ENCODE measurements at places on chromosomes 7 and 10.
A peak's percentile ranks its signal among the peaks of the same experiment; 100 is the strongest.

DNA sequence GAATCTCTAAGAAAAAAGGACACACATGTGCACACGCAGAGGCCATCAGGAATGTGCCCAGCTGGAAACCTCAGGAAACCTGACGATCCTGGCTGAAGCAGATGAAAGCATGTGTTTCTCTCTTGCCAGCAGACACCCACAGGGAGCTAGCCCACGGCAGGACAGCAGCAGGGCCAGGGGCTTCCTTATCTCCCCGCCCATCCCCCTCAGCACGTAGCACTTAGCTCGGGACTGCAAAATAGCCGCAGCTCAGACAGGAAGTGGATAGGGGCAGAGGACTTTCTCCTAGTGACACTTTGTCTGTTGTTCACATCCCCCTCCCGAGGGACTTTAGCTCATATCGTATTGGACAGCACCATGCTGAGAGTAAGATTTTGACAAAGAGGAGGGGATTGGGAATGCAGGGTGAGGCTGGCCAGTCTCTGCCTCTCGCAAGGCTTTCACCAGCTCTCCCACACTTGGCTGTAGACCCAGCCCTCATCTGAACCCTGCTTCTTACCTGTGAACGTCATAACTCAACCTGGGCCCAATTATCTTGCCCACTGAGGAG lies 63.8 kb downstream of the MKI67 start:
- no peak for DNase-seq

DNA sequence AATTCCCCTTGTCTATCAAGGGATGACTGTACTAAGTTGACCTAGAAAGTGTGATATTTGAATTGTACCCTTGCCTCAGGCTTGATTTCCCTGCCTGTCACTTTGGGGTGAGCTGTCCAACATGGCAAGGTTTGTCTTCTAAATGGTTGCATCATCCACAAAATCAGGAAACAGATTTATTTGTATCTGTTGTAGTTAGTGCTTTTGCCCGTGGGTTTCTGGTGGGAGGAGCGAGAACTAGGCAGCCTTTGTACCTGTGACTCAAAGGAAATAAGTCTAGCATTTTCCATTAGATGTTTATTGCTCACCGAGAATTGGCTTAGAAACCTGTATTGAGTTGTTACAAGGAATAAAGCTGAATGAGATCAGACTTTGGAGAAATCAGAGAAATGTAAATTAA lies 650.8 kb downstream of the LRMDA start:
- no peak for DNase-seq

GRCh38 chr10:12717981-12718707 lies 283.4 kb downstream of the CCDC3 start:
- DNase-seq, result no peak

DNA sequence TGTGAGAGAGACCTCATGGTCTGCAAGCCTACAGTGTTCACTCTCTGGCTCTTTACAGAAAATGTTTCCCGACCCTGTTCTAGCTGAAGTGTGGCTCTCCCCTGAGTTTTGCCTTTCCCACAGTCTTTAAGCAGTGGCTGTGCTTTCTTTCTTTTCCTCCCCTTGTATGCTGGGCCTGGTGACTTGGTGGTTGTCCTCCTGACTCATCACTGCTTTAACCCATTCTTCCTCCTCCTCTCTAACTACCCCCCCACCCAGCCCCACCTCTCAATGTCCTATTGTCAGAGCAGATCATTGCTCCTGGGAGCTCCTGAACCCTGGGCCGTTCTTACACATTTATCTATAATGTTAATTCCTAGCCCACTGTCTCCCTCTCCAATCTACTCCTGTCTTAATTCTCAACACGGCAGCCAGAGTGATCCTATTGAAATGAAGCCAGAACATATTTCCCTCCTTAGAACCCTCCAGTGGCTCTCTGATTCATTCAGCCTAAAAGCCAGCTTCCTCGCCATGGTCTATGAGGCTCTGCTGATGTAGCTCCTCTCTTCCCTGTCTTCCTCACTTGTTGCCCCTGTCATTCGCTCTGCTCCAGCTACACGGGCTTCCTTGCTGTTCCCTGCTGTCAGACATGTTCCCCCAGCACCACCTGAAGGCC lies 55.0 kb downstream of the DENND11 start:
- no peak for DNase-seq

DNA sequence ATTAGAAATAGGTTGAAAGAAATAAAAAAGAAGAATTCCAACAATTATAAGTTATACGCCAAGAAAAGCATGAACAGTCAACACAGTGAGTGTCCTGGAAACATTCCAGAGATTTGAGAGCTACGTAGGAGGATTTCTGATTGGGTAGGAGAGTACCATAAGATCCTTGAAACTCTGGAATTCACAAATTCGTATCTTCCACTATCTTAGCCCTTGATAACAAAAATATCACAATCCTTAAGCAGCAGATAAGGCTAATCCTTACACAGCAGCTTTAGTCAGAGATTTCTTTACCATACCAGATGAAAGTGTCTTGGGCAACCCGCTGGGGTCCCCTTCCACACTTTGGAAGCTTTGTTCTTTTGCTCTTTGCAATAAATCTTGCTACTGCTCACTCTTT lies 8.2 kb downstream of the TPK1 start:
- DNase-seq, result no peak

DNA sequence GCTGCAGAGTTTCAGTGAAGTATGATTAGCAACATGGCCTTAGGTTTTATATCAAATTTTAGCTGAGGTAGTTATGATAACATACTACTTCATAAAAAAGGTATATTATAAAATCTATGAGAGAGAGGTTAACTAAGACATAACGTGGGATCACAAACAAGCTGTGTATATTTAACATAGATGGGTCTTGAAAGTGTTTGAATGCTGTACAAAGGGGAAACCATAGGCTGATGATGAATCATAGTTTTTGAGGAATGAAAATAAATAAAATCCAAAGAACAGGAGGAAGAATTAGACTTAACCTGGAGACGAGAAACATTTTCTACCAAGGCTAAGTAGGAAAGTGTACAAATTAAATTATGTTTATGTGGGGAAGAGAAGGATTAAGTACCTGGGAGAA lies 119.0 kb downstream of the GNAI1 start:
- DNase-seq, result no peak

DNA sequence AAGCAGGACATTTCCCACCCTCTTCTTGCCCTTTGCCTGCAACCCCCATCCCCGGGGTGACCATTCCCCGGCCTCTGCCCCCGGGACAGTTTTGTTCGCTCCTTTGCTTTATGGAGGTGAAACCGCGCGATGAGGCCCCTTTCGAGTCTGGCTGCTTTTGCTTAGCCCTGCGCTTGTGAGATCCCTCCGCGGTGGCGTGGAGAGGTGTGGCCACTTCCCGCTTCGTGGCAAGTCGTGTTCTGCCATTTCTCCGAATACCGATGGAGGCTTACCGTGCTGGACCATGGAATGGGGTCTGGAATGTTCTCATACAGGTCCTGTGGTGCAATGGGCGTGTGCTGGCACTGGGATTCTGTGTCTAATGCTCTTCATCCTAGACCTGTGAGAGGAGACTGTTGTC lies 106.7 kb downstream of the LHPP start:
- DNase-seq, result no peak

DNA sequence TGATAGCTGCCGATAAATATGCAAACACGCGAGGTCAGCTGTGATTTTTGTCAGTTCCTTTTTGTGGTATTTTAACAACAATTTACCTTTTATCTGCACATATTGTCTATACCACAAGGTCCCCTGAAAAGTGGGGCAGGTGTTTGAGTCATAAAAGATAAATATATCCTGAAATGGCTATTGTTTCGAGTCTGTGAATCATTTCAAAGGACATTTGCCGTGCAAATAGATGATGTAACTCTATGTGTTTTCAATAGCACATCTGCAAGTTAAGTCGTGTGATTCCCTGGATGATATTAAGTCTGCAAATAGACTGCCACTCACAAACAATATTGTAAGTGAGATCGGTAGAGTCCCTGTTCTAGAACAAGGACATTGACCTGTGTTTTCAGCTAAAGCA lies 193.0 kb upstream of the PITRM1 start:
- DNase-seq, result no peak

- no peak for DNase-seq
Observed at GRCh38 chr7:88396295-88396947, 89.7 kb upstream of the STEAP4 start.

- DNase-seq, result no peak
Observed at GRCh38 chr7:15723841-15724240, 37.4 kb upstream of the MEOX2 start.

GRCh38 chr7:138459413-138460175 lies 465 bp upstream of the TRIM24 start:
- DNase-seq, result peak; percentile 96

DNA sequence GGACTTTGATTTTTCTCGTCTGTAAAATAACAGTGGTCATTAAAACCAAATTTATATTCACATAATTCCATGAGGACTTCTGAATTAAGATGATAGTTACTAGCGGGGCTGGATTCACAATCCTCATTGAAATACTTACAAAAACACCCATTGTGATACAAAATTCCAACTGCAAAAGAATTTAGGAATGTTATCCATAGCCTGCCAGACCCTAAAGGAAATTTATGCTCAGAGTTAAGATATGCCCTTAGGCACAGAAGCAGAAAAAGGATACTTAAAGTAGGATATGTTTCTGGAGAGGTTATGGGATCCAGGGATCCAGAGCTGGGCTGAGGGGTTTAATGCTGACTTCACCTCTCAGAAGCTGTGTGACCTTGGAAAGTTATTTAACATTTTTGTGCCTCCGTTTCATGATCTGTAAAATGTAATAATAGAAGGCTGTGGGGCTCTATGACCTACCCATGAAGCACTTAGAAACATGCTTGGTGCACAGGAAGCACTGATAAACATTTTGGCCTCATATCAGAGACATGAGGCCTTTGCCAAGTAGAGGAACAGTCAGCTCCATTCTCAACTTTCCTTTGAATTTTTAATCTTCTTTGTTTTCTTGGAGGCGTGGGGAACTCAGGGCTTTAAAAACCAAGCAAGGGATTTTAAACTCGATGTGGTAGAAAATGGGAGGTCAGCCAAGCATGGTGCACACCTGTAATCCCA lies 744.7 kb downstream of the KCNMA1 start:
- DNase-seq, result no peak

- DNase-seq, result no peak
Observed at GRCh38 chr7:129525225-129525862, 23.0 kb downstream of the SMKR1 start.

GRCh38 chr7:142784096-142784495 lies 13.3 kb downstream of the PRSS2 start:
- no peak for DNase-seq

DNA sequence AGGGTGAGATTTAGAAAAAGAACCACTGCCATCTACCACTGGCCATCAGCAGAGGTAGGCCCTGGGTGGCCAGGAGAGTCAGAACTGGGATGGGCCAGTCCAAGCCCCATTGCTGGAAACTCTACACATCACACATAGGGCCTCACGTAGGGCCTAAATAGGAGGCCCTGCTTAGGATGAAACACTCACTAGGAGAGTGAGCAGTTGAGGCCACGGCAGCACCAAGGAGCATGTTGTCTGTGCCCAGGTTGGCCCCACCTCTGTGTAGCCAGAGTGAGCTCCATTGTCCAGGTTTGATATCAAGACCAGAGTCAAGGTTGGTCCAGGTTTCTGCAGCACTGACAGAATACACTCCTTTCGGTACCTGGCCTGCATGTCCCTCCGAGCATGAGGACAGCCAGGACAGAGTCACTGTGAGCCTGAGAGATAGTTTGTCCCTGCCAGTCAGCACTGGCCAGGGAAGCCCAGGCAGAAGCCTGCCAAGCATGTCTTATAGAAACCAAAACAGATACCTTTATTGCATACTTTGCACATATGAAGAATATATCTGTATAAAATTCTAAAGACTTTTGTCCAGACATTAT lies 77.9 kb upstream of the CAMK2B start:
- DNase-seq, result no peak

- DNase-seq, result no peak
Observed at GRCh38 chr7:141837683-141838082, 3.6 kb downstream of the PRSS37 start.

- no peak for DNase-seq
Observed at GRCh38 chr10:110730345-110731050, 86.4 kb downstream of the RBM20 start.

DNA sequence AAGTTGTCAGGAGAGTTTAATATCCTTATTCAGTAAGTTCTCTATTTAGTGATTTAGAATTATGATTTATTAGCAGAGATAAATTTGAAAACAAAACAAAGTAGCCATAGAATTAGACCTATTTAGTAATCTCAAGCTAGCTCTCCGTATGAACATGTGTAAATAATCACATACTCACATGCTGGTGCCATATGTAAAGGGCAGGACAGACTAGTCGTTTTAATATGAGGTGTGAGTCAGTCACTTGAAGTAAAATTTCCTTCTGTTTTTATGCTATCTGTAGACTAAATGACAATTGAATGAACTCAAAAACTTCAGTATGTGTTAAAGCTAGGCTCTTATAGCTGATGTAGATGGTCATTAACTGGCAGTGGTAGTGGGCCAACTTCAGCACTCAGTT lies 67.1 kb downstream of the WAC start:
- no peak for DNase-seq

DNA sequence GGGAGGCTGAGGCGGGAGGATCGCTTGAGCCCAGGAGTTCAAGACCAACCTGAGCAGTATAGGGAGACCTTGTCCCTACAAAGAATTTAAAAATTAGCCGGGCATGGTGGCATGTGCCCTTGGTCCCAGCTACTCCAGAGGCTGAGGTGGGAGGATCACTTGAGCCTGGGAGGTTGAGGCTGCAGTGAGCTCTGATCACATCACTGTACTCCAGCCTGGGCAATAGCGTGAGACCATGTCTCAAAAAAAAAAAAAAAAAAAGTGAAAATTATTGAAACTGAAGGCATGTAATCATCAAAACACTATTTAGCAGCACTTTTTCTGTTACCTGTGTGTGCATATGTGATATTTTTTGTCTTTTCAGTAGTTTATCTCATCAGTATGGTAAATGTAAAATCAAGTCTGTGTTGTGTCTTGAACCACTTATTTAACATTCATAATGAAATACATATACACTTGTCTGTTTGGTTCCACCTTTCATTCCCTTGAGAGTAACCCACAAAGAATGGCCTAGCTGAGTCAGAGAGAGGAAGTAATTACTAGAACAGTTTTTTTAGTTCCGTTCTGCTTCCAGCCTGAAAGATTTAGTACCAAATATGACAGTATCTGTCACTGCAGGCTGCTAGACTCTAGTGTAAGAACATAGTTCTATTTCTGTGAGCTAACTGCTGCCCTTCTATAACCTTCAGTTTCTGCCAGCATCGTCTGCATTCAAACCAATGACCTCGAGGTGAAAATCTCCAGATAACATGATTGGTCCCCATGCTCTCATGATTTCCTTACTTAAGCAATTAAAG lies 68.6 kb downstream of the MMRN2 start:
- DNase-seq, result no peak

- DNase-seq, result no peak
Observed at GRCh38 chr7:123784263-123784662, 35.5 kb upstream of the WASL start.

- DNase-seq, result no peak
Observed at GRCh38 chr7:35831208-35831607, 30.4 kb downstream of the SEPTIN7 start.

GRCh38 chr10:92470026-92470425 lies 103.9 kb downstream of the IDE start:
- DNase-seq, result no peak

- DNase-seq, result no peak
Observed at GRCh38 chr10:70417568-70417967, 13.6 kb downstream of the EIF4EBP2 start.

All from substantia nigra (tissue), 51 donors.